ENCODE measurements at places on chromosomes 6 and 20.

DNA sequence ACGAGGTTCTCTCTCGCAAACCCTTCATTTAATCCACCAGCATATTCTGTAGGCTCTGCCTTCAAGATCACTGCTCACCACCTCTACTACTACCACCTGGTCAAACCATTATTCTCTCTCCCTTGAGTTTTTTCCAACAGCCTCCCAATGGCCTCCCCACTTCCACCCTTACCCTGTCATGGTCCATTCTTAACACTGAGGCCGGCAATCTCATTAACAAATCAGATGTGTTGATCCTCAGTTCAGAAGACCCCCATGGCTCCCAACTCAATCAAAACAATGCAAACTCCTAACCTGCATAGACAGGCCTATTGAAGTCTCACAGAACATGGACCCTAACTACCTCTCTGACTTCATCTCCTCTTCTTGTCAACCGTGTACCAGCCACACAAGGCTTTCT lies 2.2 kb downstream of the AURKA start:
- DNase-seq, result no peak

- DNase-seq, result no peak
Measured at GRCh38 chr6:112682071-112682470, 334.9 kb downstream of the RFPL4B start.

- no peak for DNase-seq
Measured at GRCh38 chr6:162026031-162026430, 701.5 kb downstream of the PRKN start.

- DNase-seq, result no peak
Measured at GRCh38 chr6:123089226-123089625, 93.2 kb downstream of the CLVS2 start.

- DNase-seq, result peak; percentile 60
Measured at GRCh38 chr20:10857352-10858070, 183.7 kb upstream of the JAG1 start.

- no peak for DNase-seq
Measured at GRCh38 chr6:137213331-137213740, 5.8 kb downstream of the IFNGR1 start.

DNA sequence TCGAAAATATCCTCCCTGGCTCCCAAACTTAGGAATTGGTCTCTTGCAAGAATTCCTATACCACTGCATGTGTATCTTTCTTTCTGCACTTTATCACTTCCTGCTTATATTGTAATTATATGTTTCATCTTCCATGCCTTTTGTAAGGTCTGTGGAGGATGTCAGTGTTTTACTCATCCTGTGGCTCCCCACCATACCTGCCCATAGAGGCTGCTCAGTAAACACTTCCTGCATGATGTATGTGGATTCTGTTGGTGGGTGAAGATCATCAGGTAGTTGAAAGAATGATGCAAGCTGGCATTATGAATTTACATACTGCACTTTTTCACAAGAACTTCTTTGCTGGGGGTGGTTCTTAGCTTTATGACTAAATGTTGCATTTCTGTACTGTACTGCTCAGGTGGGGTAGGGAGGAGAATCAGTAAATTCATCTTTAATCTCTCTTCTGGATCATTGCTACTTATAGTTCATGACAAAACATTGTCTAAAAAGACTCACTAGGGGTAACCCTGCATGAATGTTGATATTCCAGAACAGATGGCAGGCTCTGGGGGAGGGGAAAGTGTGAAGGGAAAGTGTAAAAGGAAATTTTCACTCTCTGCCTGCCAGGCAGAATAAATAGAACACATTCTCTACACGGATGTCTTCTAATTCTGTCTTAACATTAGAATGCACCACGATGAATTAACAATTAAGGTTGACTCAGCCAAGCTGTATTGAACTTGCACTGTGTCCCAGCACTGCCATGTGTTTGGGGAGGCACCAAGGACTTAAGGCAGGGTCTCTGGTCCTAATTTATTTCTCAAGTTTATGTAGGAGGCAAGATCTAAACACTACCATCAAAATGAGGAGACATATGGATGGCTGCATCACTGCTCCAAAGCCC lies 36.0 kb upstream of the KLHL31 start:
- no peak for DNase-seq

- no peak for DNase-seq
Measured at GRCh38 chr20:48892891-48893290, 28.6 kb upstream of the ARFGEF2 start.

DNA sequence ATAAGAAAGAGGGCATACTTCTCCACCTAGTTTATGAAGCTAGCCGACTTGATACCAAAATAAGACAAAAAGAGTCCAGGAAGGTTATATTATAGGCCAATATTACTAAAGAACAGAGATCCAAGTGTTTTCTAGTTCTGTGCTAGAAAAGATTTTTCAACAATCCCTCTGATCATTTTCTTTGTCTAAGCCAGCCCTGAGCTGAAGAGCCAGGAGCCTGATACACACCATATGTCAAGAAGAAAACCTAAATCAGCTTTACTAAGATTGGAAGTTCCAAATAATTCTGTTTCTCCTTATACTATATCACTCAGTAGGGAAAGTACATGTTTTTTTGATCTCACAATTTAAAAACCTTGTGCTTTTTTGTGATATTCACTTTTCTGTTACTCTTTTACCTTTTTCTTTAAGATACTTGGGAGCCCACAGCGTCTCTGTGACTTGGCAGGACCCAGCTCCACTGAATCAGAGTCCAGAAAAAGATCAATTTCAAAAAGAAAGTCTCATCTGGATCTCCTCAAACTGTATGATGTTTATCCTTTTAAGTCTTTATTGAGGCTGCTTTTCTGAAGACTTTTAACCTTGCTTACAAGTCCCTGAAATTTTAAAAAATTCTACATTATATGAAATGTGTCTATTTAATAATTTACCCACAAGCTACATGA lies 43.0 kb upstream of the PBOV1 start:
- no peak for DNase-seq

GRCh38 chr6:62523630-62524029 lies 237.6 kb upstream of the KHDRBS2 start:
- no peak for DNase-seq
